ENCODE measurements at places on chromosomes 2 and 18. TPM values are rescaled to one million over a fixed set of nuclear protein-coding genes. Genes with fewer than 3 reads are reported as not detected.

Gene RRM2
- total RNA-seq: 2.3 TPM

DNA sequence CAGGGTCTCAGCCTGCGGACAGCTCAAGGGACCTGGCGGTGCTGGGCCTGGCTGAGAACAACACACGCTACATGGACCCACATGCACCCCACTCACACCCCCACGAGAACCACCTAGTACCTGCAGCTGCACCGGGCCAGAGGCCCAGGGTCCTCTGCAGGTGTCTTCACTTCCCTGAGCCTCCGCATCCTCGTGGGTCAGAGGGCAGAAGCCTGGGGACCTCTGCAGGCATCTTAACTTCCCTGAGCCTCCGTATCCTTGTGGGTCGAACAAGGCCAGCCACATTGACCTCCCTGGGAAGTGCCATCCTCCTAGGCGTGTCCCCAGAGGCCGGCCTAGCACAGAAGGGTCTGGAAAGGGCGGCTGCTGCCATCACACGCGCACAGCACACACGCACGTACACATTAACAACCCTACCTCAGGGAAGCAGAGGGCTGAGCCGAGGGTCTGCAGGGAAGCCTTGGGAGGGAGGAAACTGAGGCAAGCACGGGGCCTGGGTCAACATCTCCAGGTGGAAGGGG lies 62.5 kb upstream of the HPCAL1 start:
- peak; percentile 52 for DNase-seq

DNA sequence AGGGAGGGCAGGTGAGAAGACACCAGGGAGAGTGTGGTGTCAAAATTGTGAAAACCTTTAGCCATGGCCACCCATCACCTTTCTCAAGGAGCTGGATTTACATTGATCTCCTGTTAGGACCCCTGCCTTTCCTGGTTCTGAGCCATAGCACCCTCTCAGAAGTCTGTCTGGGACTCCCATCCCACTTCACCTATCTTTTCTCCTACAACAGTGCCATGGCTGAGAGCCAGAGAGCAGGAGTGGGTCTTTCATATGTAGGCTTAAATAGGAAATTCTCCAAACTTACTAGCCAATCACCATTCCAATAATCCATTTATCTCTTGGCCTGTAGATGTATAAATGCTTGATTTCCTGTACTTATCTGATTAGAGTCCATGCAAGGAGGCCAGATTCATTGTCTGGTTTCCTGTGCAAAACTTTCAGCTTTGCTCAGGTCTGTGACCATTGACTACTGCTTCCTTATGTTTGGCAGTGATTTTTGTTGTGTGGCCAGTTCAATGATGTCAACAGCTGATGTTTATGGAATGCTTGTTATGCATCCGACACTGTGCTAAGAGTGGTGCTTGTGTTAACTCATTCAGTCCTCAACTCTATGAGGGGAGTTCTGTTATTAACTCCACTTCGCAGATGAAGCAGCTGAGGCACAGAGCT lies 57.6 kb upstream of the IGFBP5 start:
- DNase-seq: no peak

- DNase-seq: no peak
Measured at GRCh38 chr2:165533331-165533730, 63.8 kb downstream of the CSRNP3 start.

DNA sequence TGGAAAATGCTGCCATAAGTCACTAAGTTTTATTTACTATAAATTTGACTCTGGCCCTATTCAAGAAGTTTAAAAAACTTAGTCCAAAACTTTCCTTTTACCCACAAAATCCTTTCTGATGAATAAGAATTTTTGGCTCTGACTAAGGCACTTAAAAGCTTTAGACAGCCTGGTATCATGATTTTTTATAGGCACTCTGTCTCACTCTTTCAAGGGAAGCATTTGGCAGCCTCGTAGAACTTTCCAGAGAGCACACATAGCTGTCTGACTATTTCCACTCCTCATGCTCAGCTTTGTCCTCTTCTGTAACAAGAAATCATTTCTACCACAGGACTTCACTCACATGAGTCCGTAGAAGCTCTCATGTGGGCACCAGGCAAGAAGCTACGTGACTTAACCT lies 32.3 kb upstream of the XDH start:
- DNase-seq: no peak

Gene GPR35
- total RNA-seq: 3.4 TPM

Gene ELOA2
- not detected for total RNA-seq

- DNase-seq: peak; percentile 63
Measured at GRCh38 chr2:20625491-20626391, 25.2 kb downstream of the HS1BP3 start.

Gene SIX2
- not detected for total RNA-seq

GRCh38 chr2:49837561-49838293 lies 683.4 kb upstream of the FSHR start:
- no peak for DNase-seq

GRCh38 chr18:70455731-70456130 lies 166.9 kb downstream of the SOCS6 start:
- no peak for DNase-seq

DNA sequence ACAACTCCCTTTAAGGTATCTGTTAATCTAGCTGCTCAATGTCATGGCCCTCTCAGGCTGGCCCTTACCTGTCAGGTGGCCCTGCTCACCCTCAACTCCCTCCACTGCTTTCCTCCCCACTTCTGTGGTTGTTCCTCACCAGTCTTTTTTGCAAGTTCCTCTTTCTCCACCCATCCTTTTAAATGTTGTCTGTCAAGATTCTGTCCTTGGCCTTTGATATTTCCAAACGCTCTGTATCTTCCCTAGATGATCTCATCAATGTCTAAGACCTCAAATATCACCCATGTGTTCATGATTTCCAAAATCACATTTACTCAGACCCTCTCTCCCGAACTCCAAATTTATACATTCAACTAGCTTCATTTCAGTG lies 3.5 kb downstream of the PTPN2 start:
- no peak for DNase-seq

Gene UGT1A10
- not detected for total RNA-seq

Gene C1GALT1C1L
- 0.35 TPM for total RNA-seq

DNA sequence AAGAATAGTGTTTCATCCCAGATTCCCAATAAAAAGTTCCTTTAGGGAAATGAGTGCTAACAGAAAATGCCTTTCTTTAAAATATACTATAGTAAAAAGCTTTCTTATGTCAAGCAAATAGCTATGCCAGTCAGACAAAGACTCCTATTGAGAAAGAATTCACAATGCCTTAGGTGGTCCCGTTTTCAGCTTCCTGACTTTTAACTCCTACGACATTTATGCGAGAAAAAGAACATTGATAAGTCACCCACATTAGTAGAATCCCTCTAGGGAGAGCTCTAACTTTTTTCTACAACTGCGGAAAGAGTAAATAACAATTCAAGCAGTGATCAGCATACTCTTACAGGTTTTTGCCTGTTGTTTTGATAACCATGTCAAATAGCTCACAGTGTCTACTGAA lies 750.8 kb upstream of the ACVR2A start:
- DNase-seq: no peak

- no peak for DNase-seq
Measured at GRCh38 chr2:109321570-109321969, 192.6 kb downstream of the SH3RF3 start.

Gene TRIM43
- total RNA-seq: not detected

DNA sequence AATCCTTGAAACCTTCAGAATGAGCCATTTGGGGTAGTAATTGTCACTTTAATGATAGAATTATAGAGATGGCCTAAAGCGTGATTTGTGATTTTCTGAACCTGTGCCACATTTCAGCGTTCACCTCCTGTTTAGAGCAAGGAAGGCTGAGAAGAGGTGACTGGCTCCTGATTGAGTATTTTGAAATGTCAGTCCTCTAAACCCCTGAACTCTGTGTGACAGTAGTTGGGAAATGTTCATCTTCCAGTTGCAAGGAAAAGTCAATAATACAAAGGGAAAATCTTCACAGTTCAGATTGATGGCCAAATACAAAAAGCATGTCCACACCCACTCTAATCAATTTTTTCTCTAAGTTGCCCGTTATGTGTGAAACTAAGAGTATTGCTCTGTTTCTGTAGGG lies 305.2 kb downstream of the ARHGAP15 start:
- DNase-seq: no peak

DNA sequence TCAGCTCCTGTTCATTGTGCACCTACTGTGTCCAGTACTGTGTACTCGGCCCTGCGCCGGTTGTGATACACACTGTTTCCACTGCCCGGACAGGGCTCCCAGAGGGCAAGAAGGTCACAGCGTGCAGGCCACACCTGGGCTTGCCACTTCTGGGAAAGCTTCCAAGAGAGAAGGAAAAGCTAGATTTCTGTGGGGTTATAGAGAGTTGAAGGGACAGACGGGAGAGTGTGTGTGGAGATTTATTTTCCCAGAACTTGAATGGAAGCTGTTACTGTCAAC lies 3.8 kb upstream of the CNDP1 start:
- DNase-seq: no peak

Gene ST6GAL2
- 2.5 TPM for total RNA-seq

Gene RPRD1A
- 45.4 TPM for total RNA-seq

Gene LAMA3
- 139 TPM for total RNA-seq

GRCh38 chr2:113996671-113997594 lies 107.0 kb downstream of the ACTR3 start:
- DNase-seq: no peak

Gene NFU1
- total RNA-seq: 42.9 TPM

Gene NABP1
- 50.2 TPM for total RNA-seq

DNA sequence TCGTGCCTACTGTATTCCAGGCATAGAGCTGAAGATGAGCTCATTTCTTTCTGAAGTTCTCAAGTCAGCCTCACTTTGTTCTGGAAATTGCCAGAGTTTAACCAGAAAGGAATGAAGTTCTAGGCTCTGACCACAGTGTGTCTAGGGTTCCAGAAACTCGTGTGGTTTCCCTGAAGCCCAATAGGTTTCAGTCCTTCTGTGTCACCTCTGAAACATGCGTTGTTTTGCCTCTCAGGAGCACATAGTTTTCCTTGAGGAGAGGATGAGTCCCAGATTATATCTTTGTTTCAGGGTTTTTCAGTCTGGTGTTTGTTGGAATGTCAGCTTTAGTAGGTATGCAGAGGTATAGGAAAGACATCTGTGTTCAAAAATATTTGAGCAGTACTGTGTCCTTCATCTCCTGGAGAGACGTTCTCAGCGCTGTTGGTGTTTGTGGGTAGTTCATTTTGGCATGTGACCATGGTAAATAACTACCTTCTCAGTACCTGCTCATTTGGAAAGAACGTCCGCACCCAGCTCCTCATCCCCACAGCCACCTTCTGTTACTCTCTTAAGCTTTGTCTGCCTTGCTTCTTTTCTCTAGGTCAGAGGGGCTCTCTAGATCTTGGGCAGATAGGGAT lies 56.6 kb downstream of the RALBP1 start:
- DNase-seq: no peak

Gene DNER
- 0.14 TPM for total RNA-seq

- no peak for DNase-seq
Measured at GRCh38 chr2:233414777-233415570, 60.7 kb downstream of the DGKD start.

Gene PDCD1
- 1.8 TPM for total RNA-seq

Gene KHK
- total RNA-seq: 4.9 TPM

Gene COL4A4
- 36.1 TPM for total RNA-seq

Gene ASXL2
- total RNA-seq: 34.3 TPM

DNA sequence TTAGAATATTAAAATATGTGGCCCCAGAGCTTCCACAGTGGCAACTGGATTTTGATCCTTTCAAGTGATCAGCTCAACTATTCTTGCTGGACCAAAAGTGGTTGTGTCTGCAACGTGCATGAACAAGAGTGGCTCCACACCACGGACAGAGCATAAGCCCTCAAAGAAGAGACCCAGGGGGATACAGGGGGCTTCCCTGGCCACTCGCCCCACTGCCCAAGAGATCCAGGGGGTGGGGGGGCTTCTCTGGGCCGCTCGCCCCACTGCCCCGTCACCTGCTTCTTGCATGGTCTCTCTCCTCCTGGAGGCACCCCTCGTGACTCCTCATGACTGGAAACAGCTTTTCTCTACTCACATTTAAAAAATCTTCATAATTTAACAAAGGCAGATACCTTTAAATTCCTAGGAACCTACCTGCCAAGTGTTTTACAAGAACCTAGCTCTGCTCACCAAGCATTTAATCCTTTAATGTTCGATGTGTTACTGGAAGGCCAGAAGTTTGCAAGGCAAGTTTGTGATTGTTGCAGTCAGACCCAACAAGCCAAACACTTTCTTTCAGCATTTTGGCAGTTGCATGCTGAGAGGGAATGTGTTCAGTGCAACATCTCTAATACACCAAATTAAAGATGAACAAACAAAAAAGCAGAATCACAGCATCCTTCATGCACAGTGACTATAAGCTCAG lies 174.3 kb downstream of the BCL2 start:
- DNase-seq: no peak

Gene MC4R
- total RNA-seq: not detected

- DNase-seq: no peak
Measured at GRCh38 chr18:79379251-79379905, 16.4 kb upstream of the NFATC1 start.

- no peak for DNase-seq
Measured at GRCh38 chr2:148939271-148939670, 64.2 kb downstream of the KIF5C start.

- no peak for DNase-seq
Measured at GRCh38 chr2:231300020-231300721, 95.3 kb upstream of the B3GNT7 start.

DNA sequence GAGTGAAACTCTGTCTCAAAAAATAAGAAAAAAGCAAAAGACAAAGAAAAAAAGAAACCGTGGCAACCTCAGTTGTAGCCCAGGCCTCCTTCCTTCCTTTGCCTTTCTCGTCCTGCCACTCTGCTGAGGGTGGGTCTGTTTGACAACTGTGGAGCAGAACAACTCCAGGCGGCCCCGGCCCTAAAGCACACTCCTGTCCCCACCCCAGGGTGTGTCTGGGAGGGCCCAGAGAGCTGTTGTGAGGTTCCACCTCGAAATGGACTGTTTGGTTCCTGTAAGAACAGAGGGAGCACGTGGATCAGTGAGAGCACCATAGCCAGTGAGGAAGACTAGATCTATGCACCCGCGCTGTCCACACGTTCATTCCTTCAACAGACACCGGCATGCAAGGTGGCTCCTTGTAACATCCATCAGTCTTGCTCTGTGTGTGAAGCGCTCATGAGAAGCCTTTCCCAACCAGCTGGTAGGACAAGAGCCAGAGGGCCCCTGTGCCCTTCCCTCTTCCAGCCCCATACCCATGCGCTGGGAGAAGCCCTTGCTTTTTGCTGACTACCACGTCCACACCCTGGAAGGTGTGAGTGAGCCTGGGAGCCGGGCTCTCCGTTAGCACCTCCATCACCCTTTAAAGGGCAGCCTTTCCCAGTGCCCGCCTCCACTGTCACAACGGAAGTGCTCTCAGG lies 61.6 kb downstream of the SOWAHC start:
- no peak for DNase-seq

GRCh38 chr2:47180531-47180930 lies 25.4 kb upstream of the STPG4 start:
- DNase-seq: no peak

All from upper lobe of right lung (tissue), 1 donor.